Thoracic aorta (tissue), 2 donors: ENCODE measurements at places on chromosomes 2 and 18. TPM values are rescaled to one million over a fixed set of nuclear protein-coding genes. Genes with fewer than 3 reads are reported as not detected.

- no peak for DNase-seq
Measured at GRCh38 chr2:23689891-23690290, 237.0 kb downstream of the ATAD2B start.

DNA sequence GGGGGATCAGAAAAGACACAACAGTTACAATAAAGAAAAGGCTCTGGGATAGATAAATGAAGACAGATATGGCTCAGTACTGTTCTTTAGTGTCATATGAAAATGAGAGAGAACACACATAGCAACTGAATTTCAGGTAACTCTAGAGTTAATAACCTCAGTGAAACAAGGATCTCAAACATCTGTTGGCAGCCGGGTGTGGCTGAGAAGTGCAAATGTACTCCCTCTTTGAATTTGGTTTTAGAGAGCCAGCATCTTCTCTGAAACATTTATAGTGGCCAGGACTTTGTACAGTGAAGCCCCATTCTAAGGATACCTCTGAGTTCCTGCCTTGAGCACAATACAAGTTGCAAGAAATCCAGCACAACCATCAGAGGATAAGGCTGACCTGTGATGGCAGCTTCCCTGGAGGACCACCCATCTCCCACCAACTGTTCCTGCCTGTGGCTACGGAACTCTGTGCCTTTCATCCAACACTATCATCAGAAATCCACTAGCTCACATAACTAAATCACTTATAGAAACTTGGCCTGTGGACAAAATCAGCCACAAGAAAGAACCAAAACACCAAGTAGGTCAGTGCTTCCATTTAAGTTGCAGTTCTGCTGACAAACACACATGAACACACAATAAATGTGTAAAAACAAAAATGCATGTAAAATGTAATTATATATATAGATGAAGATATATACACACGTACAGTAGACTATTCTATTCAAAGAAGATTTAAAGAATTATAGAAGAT lies 37.3 kb upstream of the PEX13 start:
- no peak for DNase-seq

- no peak for DNase-seq
Measured at GRCh38 chr2:120737340-120738101, 1.9 kb downstream of the GLI2 start.

GRCh38 chr2:236744281-236744705 lies 174.7 kb downstream of the ACKR3 start:
- no peak for DNase-seq

COL4A3 gene
- total RNA-seq, result 36.7 TPM

TMEM37 gene
- 12.3 TPM for total RNA-seq

DNA sequence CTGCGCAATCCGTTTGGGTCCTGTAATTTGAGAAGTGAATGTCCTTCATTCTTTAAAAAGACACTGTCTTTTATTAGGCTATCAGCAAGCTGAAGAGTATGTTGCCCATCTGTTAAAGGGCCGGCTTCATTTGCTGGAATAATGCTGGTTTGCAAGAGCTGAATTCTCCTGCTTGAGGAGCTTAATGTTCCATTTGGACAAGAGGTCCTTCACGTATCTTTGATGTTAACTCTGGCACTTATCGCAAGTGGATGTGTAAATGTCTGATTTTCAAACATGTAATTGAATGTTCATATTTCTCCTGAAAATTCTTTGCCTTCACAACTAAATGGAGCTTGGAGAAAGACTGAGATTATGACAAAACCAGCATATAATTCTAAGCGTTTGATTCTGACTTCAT lies 280.8 kb upstream of the NRP2 start:
- DNase-seq, result no peak

DNA sequence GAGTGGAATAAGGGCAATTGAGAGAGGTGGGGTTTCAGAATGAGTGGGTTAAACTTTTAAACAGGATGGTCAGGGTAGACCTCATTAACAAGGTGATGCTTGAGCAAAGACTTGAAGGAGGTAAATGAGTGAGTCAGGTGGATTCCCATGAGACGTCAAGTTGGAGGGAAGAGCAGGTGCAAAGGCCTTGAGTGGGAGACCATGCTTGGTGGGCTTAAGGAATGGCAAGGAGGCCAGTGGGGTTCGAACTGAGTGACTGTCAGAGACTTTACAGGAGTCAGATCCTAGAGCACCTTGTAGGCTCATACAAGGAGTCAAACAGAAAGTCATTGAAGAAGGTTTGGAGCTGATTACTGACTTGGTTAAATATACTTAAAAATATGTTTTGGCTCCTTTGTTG lies 284.1 kb downstream of the CYRIA start:
- DNase-seq, result no peak

DNA sequence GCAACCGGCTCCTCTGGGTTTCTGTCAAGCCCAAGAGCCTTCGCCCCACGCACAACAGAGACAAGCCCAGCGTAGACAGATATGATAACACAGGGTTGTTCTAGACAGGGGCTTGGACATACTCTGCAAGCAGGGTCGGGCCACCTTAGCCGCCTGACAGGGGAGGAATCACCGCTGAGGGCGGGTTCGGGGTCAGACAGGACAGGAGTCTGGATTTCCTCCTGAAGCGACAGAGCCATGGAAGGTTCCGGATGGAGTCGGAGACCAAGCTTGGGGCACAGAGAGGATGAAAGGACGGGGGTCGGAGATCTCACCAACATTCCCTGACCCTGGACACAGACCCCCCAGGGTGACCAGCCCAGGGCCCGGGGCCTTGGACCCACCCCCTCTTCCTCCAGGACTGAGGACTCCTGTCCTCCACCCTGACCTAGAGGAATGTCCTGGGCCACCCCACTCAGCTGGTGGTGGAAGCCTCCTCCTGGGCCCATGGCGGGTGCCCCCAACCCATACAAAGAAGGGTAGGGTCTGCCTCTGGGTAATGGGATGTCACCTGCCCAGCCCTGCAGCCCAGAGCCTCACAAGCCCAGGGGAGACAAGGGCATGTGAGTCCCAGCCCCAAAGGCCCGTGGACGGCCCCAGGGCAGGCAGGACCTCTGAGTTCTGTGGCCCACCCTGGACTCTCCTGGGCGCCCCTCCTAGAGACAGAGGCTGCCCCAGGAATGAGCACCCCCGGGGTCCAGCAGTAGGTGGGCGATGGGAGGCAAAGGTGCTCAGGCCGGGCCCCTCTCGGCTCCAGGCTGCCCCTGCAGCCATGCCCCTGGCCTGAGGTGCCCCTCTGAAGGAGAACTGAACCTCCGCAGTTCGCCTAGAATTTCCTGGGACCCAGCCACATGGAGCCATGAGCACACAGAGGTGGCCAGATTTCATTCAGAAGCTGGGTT lies 44.1 kb upstream of the GPC1 start:
- DNase-seq, result no peak

ZNF804A gene
- total RNA-seq, result 0.14 TPM

LINC00305 gene
- not detected for total RNA-seq

LDLRAD4 gene
- total RNA-seq, result 135 TPM

GRCh38 chr2:46828491-46829230 lies 86.9 kb downstream of the MCFD2 start:
- DNase-seq, result no peak

DNA sequence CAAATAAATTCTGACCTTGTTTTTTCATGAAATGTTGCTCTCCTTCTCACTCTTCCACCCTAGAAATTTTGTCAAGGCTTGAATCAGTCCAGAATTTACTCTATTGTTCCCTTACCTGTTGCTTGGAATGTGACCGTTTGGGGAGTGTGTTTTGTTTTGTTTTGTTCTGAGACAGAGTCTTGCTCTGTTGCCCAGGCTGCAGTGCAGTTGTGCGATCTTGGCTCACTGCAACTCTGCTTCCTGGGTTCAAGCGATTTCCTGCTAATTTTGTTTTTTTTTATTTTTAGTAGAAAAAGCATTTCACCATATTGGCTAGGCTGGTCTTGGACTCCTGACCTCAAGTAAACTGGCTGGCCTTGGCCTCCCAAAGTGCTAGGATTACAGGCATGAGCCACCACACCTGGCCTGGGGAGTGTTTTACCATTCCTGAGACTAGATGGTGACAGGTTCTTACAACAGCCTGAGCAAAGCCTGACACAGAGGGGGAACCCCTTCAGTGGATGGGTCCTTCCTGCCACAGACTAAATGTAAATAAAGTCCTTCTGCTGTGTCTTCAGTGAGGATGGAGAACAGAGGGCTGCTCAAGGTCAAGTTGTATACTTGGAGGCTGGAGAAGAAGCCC lies 52.0 kb downstream of the HAUS1 start:
- DNase-seq, result no peak

POTEE gene
- total RNA-seq, result not detected

ACVR1 gene
- total RNA-seq, result 25.0 TPM

DNA sequence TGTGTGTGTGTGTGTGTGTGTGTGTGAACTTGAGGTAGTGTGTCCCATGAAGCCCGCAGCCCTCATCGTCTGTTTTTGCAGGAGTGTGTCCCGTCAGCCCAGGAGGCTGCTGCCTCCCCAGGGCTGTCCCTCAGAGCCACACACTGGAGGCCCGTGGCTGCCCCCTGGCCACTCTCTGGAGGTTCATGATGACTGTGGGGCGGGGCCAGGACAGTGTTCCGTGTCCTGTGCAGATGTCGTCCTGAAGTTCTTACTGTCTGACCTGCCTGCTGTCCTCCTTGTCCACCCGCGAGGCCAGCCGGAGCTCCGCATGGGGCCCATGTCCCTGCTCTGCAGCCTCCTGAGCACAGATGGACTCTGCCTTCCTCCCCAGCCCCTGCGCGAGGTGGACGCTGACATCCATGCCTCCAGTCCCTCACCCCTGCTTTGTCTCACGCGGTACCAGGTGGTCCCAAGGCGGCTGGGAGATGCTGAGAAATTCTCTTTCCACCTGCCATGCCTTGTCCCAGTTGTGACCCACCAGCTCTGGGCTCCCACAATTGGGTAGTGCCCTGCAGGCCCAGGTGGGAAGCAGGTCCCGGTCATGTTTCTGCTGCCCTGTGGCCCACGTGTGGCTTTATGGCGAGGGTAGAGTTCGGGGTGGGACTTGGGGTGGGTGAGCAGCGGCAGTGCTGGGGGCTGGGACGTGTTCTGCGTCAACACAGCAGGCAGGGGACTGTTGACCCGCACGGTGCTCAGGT lies 92.8 kb downstream of the NFATC1 start:
- DNase-seq, result no peak

DNA sequence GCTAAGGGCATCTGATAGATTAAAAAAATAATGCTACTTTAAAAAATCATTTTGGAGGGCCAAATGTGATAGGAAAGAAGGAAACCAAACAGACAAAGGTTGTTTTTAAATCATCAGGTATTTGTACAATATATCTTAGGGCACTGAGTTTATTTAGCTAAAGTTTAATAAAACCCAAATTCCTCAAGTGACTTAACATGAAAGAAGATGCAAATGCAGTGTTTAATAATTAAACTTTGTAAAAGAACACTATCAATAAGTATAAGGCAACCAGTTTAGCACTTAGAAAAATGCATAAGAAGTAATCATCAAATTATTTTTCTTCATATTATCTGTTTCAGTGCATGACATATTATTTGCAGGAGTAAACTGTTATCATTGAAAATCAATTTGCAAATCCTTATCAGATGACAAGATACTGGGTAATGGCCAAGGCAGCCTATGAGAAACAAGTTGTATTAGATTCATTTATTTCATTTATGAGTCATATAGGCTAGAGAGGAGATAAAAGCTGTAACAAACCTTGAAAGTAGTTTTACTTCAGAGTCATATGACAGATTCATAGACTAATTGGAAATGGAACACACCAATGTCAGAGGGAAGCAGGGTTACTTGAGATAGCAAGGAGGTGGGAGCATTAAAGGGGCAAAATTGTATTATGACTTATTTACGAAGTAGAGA lies 165.5 kb downstream of the GCA start:
- no peak for DNase-seq

DNA sequence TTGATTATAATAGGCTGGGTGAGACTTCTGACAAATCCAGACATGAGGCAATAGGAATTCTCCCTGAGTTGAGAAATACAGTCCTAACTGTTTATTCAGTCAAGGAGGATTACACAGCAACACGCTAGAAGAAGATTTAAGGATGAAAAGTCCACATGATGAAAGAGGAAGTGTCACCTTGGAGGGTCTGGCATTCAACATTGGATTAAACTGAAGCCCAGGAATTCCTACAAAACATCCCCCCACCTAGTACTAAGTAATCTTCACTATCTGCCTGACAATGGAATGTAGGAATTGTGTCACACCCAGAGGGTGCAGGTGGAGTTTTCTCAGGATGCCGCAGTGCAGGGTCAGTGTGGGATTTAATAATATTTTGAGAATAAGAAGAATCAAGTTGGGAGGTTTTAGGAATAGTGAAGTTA lies 142.4 kb downstream of the SOCS6 start:
- no peak for DNase-seq

DNA sequence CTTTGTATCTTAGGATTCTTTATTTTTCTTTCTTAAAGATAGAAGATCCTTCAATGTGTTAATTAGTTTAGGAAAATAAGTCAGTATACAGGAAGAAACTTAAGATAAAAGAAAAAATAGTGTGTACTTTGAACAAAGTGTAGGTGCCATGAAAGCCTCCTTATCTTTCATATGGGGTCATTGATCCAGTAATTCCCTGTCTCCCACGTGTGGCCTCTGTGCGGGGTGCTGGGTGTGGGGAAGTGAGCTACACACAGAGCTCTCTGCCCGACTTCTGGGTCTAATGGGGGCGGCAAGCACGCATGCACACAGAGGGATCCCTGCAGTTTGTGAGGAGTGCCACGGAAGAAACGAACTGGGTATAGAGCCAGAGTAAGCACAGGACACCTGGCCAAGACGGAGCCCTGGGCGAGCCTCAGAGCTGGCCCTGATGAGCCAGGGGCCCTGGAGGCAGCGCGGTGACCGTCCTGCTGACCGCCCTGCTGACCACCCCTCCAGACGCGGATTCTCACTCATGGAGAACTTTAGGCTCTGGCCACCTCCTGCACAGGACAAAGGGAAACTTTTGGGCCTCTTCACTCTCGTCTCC lies 253.5 kb downstream of the ACKR3 start:
- no peak for DNase-seq

POTEC gene
- not detected for total RNA-seq

DNA sequence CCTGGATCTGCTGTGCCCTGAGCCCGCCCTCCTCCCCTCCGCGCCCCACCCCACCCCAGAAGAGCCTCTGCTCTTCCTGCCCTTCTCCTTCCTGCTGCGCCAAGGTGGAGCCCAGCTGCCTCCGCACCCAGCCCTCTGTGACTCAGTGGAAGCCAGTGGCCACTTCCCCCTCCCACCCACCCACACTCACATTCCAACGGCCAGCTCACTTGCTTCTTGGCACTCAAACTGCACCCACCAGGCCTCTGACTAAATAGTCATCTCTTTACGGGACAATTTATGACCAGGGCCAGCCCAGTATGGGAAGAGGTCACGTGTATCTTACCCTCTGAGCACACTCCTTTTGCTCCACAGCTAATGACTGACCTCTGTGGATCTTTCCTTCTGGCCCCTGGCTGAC lies 150.4 kb upstream of the SLC1A4 start:
- peak; percentile 30 for DNase-seq

- DNase-seq, result no peak
Measured at GRCh38 chr2:154402213-154402612, 296.3 kb upstream of the KCNJ3 start.
